ENCODE measurements at places on chromosomes 4 and X.

- DNase-seq: no peak
Measured at GRCh38 chr4:54539500-54540029, 118.2 kb upstream of the KIT start.

DNA sequence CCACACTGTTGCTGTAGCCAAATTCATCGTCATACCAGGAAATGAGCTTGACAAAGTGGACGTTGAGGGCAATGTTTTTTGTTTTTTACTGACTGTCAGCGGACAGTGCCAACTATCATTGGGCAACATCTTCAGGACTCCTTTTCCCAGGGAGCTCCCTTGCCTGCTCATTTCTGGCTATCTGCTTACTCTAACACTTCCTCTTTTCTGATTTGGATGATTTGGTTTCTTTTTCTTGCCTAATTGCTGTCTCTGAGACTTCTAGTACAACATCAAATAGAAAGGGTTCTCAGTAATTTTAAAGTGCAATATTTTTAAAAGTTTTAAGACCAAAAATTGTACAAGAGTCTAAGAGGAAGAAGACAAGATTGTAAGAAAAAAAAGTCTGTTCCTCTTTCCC lies 92.0 kb upstream of the KLHL4 start:
- no peak for DNase-seq

DNA sequence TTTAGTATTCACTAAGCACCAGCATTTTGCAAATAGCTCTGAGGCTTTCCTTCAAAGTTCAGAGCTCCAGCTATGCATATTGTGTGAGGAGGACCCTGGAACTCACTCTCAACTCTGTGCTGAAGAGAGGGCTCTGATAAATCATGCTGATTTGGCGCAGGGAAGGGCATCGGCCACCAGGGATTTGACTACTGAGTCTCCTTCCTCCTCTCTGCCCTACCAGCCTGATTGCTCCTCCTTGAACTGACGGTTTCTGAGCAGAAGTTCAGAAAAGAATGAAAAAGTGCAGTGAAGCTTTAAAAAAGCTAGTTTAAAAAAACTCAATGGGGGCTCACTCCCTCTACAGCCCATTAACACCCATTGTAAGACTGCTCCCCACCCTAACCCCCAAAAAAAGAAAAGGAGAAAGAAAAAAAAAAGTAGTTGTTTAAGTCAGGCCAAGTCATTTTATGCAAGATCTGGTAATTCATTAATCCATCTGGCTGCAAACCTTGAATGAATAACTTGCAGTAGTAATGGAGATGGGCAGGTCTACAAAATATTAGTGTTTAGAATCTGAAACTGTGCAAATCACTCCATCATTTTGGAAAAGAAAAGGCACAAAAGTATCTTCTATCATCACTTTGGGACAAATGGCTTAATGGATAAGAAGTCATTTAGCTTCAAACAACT lies 13.3 kb downstream of the PPARGC1A start:
- no peak for DNase-seq

DNA sequence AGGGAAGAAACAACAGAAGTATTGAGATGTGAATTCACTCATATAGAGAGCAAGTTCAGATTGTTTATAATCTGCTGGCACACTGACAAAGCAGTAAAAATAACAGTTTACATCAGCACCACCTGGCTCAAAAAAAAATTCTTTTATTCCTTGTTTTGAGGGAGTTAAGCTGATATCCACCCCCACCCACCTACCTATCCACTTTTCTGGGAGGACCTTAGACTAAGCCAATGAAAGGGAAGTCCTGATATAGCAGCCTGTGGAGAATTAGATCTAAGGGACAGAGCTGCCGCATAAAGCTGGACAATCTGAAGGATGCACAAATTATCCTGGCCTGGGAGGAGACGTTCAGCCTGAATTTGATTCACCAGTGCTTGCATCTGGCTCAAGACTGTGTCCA lies 264.5 kb downstream of the RCHY1 start:
- no peak for DNase-seq

GRCh38 chrX:21711848-21712197 lies 46.1 kb downstream of the SMPX start:
- no peak for DNase-seq

DNA sequence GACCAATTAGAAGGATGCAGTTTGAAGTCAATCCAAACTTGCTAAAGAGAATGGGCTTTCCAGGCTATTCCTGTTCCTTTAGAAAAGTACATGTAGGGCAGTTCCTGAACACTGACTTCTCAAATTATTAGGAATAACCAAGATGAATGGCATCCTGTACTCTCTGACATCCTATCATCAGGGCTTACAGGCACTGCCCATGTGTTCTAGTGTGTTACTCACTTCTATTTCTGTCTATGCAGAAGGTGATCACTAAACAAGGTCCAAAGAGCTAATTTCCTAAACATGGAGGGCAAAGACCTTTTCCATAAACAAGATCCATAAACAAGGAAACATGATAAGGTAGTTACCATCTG lies 53.6 kb downstream of the AWAT2 start:
- no peak for DNase-seq

DNA sequence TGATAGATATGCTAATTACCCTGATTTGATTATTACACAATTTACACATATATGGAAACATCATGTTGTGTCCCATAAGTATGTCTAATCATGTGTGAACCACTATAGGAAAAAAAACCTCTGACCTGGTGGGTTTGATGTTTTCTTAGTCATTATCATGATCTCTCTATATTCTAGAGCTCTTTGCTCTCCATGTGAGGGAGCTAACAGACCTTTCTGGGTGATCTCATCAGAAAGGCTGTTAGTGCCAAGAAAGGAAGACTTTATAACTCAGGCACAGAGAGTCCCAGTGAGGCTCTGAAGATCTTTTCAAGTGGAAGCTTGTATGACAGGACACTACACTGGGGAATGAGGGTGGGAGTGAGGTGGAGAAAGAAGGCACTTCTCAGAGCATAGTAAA lies 527.7 kb upstream of the MAGEB2 start:
- no peak for DNase-seq

DNA sequence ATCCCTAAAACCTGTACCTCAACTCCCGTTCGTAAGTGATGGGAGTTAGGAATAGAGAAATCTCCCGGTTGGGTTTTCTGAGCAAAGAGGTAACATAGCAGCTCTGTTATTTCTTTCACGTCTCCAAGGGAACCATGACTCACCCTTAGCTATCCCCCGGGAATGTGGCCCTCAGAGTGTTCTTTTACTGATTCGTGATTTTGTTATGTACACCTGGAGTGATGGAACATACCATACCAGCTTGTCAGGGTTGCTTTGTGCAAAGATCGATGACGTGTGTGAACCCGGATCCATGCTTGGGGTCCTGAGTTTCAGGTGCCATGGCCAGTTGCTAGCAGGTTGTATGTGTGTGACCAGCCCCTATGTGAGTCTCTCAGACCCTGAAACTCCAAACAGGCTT lies 52.6 kb downstream of the HPRT1 start:
- no peak for DNase-seq

DNA sequence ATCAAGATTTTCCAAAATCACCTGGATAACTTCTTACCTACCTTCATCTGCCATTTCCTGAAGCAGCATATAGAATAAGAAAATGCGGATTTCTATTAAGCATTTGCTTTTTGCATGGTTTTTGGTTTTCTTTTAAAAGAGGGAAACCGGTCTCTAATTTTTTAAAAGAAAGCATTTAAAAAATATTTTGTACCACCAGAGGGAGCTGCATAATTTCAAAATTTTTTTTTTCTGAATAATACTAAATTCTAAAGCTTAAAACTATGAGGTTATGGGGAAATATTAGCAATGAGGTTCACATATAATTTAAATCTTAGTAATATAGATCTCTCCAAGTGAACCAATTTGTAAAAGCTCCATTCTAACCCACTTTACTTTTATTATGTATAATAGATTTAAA lies 137.7 kb upstream of the TENT5D start:
- DNase-seq: no peak

DNA sequence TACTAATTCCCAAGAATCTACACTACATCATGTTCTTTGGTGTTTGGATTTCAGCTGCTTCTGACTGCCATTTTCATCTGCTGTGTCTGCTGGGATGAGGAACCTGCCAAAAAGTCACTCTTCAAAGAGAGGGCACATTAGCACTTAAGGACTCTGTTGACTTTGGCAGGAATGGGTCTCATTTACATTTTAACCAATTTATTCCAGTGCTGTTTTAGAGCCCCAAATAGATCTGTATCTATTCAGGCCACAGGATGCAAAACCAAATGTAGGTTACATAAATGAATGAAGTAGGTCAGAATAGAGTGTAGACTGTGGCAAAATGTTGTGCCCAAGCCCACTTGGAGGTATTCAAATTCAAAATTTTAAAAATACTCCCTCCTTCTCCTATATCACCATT lies 14.4 kb downstream of the TXK start:
- no peak for DNase-seq

DNA sequence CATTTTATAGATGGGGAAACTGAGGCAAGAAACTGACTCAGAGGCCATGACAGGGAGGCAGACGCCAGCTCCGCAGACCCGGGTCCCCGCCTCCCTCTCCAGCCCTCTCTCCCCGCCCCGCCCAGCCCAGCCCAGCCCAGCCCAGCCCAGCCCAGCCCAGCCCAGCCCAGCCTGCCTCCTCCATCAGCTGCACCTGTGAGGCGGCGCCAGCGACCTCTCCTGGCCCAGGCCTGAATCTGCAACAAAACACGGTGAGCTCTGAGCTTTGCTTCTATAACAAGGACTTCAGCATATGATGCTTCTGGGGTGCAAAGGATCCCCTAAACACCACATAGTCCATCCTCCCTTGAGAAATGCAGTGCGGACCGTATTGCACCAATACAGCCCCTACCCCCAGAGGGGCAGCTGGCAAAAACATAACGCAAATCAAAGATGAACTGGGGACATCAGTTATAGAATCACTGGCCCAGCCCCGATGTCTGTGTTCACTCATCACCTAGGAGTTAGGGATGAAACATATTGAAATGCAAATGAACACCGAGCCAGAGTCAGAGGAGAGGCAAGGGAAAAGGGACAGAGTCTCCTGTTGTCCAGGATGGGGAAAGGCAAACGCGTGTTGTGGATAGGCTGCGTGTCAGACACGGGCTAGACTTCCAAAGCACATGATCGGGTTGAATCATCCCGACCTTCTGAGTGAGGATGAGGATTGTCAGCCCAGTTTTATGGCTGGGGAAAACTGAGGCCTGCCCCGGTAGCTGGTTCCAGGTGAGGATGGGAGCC lies 216.1 kb upstream of the PSAPL1 start:
- DNase-seq: no peak

DNA sequence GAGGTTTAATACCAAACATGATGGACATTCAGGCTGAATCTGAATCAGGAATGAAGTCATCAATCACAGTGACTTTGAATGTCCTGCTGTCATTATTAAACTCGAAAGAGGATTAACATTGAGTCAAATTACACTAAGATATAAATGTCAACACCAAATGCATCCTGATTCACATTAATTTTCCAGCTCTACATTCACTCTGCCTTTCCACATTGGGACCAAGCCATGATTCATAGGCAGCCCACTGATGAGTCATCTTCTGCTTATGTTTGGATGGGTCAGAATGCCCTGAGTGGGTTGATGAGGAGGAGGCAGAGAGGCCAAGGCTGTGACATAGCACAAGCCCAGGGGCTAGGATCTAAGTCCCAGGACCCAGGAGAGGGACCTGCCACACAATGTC lies 247.6 kb upstream of the RPS6KA3 start:
- no peak for DNase-seq

- no peak for DNase-seq
Measured at GRCh38 chr4:61212788-61213187, 12.7 kb downstream of the ADGRL3 start.

- DNase-seq: no peak
Measured at GRCh38 chr4:8860892-8861575, 10.6 kb downstream of the HMX1 start.

- peak; percentile 58 for DNase-seq
Measured at GRCh38 chrX:136635235-136635634, 12.7 kb upstream of the CD40LG start.

DNA sequence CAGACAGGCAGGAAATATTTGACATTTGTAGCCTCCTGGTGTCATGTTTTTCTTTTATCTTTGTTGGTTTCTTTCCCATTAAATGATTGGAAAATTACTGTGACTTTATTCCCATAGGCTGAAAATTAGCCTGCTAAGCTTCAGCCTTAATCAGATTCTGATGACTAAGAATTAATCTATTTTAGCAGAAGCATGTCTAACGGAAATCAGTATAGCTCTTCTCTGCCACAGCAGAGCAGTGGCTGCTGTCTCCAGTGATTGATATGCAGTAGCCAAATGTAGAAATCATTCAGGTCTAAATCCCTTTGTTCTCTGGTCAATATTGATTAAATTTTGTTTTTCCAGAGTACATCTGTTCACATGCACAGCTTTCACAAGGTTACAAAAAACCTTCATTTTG lies 199.3 kb downstream of the GC start:
- no peak for DNase-seq

DNA sequence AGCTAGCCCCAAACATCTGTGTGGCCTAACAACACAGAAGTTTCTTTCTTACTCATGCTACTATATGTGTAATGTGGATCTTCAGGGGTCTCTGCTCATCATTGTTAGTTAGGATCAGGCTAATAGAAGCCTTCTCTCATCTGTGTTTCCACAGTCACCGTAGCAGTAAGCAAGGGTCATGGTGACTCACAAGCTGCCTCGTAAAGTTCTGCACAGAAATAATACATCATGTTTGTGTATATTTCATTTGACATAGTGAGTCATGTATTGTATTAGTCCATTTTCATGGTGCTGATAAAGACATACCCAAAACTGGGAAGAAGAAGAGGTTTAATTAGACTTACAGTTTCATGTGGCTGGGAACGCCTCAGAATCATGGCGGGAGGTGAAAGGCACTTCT lies 38.7 kb downstream of the SLC4A4 start:
- DNase-seq: no peak

DNA sequence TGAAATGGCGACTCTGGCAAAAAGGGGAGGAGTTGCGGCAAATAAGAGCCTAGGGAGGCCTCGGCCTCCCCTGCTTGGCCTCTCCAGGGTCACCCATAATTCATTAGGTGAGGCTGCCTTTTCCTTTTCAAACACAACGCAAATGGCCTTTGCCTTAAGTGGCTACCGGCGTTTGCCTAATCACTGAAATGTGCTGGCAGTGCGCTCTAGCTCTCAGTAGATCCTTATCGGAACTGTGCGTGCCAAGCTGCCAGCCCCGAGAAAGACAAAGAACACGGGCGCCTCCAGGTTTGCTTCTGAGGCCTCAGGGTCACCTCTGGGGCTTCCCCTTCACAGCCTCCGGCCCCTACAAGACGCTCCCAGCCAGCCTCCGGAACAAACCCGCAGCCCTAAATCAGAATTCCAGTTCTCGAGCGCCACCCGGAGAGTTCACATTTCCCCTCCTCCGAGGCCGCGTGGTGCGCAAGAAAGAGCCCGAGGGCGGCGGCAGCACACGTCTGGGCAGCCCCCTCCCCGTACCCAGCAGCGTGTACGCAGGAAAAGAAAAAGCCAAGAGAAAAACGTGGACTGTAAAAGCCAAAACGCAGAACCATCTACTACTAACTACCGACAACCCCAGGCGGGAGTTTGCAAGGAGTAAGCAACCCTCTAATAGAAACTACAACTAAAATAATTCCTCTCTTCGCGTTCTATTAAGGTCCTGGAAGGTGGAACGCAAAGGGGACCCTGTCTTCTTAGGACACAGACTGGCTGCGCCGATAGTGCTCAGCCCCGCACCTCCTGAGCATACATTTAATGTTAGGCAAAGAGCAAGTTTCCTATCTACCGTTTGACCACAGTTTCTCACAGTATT lies 76.5 kb upstream of the BCOR start:
- DNase-seq: peak; percentile 58
